Tibial artery (tissue), 4 donors: ENCODE measurements at places on chromosomes 4 and X.

- no peak for DNase-seq
Measured at GRCh38 chr4:152100379-152101201, 339.8 kb upstream of the GATB start.

- DNase-seq: no peak
Measured at GRCh38 chr4:169024762-169025161, 14.7 kb upstream of the CBR4 start.

DNA sequence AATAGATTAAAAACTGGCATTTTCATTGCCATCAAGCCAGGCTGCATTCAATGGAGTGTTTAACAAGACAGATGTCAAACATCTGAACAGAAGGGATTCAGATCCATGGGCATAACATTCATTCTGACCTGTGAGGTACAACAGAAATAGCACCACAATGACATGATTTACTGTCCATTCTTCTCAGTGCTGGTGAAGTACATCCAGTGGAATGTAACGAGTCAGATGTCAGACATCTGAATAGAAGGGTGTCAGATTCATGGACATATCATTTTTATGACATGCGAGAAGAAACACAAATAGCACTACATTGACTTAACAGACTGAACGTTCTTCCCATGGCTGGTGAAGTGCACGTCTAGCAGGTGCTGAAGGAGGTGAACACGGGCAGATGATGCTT is 186.4 kb downstream of the PPP4R3C start:
- no peak for DNase-seq

DNA sequence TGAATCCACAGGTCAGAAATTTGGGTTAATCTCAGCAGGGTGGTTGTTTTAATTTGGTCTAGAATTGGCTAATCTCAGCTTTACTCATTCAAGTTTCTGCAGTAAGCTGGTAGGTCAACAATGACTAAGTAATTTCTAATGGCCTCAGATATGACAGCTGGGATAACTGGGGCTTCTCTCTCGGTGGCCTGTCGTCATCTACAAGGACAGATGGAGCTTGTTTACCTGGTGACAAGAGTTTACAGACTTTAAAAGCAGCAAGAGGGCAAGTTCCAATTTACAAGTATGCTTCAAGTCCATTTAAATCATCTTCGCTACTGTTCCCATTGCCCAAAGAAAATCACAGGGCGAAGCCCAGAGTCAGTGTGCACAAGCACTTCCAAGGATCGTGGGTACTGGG is 453.9 kb downstream of the PDHA2 start:
- no peak for DNase-seq

GRCh38 chrX:82412858-82413257 is 1095.2 kb upstream of the POU3F4 start:
- no peak for DNase-seq

DNA sequence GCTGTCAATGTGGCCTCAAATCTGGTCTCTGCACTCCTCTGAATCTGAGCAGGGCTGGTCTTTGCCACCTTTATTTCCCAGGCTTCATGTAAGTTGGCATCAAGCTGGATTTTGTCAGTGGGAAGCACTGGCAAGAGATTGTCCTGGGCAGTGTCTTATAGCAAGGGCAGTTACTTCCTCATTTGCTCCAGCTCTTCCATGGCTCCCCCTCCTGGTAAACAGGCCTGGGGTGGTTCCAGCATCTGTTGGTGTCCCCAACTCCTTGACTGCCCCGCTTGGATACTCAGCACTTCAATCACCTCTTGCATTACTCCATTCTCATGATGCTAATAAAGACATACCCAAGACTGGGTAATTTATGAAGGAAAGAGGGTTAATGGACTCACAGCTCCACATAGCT is 15.0 kb upstream of the REST start:
- no peak for DNase-seq
